Pulmonary artery endothelial cell (primary cell): ENCODE measurements at places on chromosomes 16 and 17. TPM values are rescaled to one million over a fixed set of nuclear protein-coding genes. Genes with fewer than 3 reads are reported as not detected.

SNN gene
- 16.9 and 30.1 TPM in 2 replicates for total RNA-seq

OR4D1 gene
- not detected in 2 replicates for total RNA-seq

MYADML2 gene
- total RNA-seq, result not detected in 2 replicates

EME1 gene
- total RNA-seq, result 4.6 and 5.5 TPM in 2 replicates

CETP gene
- 0.14 and 0.33 TPM in 2 replicates for total RNA-seq

CORO6 gene
- total RNA-seq, result 1.3 and 3.4 TPM in 2 replicates

CES3 gene
- not detected in 2 replicates for total RNA-seq

NLRC3 gene
- 1.4 and 2.0 TPM in 2 replicates for total RNA-seq

CTRB2 gene
- not detected in 2 replicates for total RNA-seq

MRPL10 gene
- total RNA-seq, result 23.9 and 29.6 TPM in 2 replicates

DBNDD1 gene
- total RNA-seq, result 14.0 and 17.7 TPM in 2 replicates
